ENCODE measurements at places on chromosomes 5 and 9. TPM values are rescaled to one million over a fixed set of nuclear protein-coding genes. Genes with fewer than 3 reads are reported as not detected.

DNA sequence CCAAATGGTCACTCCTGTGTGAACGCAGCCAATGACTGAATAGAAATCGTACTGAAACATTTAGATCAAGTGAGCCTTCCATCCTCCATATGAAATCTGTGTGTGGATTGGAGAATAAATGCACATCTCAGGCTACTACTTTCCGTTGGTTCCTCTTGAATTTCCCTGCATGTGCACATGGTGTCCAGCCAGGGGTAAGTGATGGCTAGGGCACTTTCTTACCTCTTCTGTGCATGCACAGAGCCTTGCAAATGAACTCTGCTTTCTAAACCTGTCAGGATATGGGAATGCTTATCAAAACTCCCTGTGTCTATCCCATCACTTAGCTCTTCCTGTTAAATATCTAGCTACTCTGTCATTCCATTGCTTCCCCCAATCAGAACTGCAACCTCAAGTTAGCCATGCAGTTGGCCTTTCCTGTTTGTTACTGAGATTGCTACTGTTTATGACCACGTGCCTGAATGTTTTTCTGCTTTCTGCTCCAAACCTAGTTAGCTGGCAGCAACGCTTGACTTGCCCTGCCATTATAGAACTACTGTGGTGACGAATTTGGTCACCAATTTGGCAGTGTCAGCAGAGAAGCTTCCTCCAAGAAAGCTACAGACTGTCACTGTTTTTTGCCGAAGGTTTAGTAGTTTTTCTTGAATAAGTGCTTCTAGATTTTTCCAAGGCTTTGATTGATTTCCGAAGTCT is 661.6 kb downstream of the LRRC70 start:
- DNase-seq = no peak

- DNase-seq = no peak
Measured at GRCh38 chr9:131276094-131276888, at the start of gene FAM78A. FAM78A (minus strand) TSS chr9:131276510; CDS start chr9:131276179, 331 bp downstream.

DNA sequence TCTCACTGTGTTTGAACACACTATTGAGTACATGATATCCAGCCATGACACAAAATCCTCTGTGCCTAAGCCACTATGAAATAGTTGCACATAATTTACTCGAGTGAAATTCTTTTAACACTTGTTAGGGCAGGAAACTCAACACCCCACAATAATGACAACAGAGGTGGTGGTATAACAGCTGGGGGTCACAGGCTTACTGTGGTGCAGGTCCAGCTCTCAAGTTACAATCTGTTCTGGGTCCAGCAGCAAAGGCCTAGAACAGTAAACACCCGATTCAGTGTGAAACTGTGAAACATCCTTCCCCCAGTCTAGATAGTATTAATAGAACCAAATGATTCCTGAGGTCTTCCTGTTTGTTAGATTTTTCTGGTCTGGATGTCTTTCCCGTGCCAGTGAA is 102.9 kb upstream of the APC start:
- DNase-seq = no peak

DNA sequence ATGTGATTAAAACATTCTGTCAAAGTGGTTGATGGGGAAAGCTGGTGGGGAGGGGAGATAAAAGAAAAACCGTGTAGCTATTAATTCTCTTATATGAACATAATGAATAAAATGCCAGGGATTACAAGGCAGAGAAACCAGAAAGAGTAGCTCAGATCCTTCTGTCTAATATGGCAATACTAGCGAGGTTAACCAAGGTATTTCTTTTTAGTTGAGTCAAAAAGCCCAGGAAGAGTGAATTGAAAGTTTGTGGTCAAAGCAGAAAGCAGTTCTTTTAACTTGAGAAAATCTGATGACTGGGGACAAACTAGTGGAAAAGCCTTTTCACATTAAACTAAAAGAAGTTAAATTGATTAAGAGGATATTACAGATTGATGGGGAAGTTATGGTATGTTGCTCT is 76.0 kb downstream of the ERBIN start:
- no peak for DNase-seq

The MARVELD2 gene
- polyA plus RNA-seq = 0.16 TPM

DNA sequence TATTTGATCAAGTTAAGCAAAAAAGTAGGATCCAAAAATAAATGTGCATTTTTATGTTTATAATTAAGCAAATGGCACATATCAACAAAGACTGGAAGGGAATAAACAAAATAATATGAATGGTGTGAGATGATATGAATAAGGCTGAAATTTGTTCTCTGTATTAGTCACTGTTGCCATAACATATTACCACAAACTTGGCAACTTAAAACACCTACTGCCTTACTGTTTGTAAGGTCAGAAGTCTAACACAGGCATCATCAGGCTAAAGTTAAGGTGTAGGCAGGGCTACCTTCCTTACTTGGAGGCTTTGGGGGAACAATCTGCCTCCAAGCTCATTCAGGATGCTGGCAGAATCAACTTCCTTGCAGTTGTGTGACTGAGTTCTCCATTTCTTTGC is 19.3 kb downstream of the PGGT1B start:
- DNase-seq = no peak

DNA sequence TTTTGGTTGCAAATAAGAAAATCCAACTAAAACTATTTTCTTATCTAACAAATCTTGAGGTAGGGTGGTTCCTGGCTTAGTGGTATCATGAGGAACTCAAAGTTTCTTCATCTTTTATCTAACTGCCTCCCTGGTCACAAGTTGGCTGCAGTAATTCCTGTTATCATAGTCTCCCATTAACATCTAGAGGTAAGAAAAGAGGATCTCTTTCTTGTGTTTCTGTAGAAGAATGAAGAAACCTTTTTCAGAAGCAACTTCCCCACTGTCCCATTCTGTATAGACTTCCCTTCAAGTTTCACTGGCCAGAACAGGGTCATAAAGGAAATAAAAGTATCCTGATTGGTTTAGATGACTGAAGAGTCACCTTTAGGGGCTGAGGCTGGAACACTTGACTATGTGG is 81.8 kb upstream of the ELL2 start:
- no peak for DNase-seq

GRCh38 chr9:114449236-114449635 is 56.0 kb downstream of the WHRN start:
- peak; percentile 13 for DNase-seq

DNA sequence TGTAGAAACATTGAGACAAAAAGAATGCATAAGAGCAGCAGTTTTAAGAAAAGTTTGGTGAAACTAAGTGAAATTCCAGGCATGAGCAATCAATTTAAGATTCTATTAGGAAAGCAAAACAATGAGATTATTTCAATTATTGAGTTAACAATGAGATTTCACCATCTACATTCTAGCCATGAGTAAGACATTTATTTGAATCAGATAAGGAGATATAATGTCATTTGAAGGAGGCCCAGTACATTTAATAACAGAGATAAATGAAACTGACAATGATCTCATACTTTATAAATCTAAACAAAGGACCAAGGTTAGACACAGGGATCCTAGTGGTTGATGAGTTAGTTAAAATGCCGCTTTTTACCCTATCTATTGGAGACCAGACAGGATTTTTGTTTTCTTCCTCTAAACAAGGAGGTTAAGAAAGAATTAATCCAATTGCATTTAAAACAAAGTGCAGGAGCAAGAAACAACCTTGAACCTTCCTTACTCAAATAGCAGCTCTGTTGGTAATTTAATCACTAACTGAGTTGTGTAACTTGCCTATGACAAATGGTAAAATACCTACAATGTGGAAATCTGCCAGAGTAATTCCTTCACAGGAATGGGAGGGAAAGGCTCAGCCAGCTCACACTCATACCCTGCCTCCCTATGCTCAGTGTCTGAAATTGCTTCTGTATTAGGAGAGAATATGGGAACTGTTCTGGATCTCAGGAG is 103.5 kb upstream of the NR3C1 start:
- peak; percentile 39 for DNase-seq

GRCh38 chr9:79639354-79639753 is 67.6 kb downstream of the TLE4 start:
- DNase-seq = no peak

GRCh38 chr5:15499528-15500324 is at the start of gene FBXL7:
FBXL7 (plus strand) TSS chr5:15500180.
- DNase-seq = peak; percentile 86

Data from adrenal gland (tissue), 19 donors.